ENCODE measurements at places on chromosomes 13 and 19.

DNA sequence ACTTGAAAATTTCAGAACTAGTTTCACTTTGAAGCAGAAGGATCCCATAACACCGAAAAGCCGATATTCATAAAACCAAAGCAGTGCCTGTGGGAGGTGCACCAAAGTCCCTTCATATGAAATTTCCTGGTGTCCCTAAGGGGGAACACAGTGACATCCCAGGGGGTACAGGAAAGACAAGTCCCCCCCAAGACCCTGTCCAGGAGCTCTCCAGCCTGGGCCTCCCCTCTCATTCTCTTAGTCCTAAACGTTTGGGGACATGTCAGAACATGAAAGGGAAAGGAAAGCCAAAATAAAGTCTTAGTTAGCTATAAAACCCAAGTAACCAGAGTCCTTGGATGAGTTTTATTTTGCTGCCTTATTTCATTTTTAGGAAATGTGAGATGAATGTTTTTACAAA is 56.6 kb downstream of the MRPL57 start:
- DNase-seq, result no peak

DNA sequence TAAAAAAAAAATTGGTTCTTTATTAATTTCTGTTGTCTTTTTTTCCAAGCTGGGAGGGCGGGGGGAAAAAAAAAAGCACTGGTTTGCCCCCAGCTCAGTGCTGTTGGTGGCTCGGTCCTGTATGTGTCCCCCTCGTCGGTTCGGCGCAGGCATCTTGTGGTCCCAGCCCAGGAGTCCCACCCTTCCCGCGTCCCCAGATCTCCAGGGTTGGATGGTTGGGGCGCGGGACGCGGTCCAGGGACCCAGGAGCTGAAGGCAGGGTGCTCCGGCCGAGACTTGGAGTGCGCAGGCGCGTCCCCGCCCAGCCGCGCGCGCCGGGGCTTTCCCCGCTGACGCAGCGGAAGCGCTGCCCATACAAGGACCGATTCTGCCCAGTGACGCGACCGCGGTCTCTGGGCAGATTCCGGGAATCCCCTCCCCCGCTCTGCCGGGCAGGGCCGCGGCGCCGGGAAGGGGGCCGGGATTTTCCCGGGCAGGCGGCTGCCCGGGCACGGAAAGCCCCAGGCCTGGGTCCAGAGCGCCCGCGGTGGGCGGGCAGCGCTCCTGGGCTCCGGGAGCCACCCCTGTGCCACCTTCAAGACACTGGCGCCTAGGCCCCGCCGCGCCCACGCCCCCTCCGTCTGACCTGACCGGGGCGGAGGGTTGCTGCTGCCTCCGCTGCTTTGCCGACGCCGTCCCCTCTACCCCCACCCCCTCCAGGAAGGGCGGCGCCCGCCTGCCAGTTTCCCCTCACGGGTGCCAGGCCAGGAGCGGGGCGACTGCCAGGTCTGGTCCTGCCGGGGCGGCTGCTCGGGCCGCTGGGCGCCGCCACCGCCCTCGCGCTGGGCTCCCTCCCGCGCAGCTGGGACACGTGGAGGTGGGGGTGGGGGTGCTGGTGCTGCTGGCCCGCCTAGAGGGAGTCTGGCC is 2.3 kb downstream of the JUNB start:
- peak; percentile 84 for DNase-seq

DNA sequence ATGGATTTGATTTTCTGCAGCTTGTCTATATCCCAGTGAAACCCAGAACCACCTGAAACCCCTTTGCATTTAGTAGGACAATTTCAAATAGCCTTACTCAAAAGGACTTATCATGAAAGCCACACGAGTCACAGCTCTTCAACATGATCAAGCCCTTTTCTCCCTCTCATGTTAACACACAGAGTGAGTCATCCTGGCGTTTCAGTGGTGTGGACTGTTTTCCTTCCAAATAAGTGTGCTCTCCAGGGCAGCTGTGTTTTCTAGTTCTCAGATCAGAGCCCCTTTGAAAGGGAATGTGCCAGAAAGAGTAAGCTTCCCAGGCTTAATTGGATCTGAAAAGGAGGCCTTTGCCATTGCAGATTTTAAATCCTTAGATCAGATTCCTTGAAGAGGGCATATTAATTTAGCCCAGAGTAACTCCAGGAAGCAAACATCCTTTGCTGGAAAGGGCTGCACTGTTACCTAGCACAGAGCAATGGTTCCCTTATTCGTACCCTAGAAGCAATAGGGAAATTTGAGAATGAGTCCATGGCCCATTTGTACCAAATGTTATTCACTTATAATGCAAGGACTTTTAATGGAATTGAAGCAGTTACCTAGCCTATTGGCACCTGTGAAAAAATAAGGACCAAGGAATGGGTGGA is 51.3 kb downstream of the ERICH6B start:
- no peak for DNase-seq

- DNase-seq, result no peak
Measured at GRCh38 chr13:41383386-41383785, 72.3 kb downstream of the NAA16 start.

GRCh38 chr13:43676320-43676719 is 110.5 kb downstream of the ENOX1 start:
- DNase-seq, result no peak

- DNase-seq, result no peak
Measured at GRCh38 chr13:96229356-96229755, 139.4 kb downstream of the HS6ST3 start.

DNA sequence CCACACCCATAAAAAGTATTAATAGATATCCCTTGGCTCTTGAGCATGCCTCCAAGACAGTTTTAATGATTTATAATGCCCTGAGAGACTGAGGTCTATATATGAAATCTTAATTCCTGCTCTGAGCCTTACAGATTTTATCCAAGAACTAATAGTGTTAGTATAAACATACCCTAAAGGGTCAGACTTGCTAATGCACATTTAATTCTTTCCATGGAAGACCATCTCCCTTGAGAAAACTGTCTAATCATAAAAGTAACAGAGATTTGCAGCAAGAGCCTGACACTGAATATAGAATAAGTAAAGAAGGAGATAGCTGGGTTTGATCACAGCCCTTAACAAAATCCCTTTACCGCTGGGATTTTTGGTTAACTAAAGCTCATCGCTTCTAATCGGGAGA is 650.8 kb upstream of the KLF12 start:
- no peak for DNase-seq

GRCh38 chr13:37656247-37656940 is 57.8 kb upstream of the POSTN start:
- no peak for DNase-seq

GRCh38 chr13:35342440-35342839 is 134.0 kb downstream of the MAB21L1 start:
- DNase-seq, result no peak

- no peak for DNase-seq
Measured at GRCh38 chr13:73075546-73075945, 16.7 kb downstream of the KLF5 start.

- no peak for DNase-seq
Measured at GRCh38 chr19:53147645-53148044, 11.2 kb downstream of the ZNF347 start.

DNA sequence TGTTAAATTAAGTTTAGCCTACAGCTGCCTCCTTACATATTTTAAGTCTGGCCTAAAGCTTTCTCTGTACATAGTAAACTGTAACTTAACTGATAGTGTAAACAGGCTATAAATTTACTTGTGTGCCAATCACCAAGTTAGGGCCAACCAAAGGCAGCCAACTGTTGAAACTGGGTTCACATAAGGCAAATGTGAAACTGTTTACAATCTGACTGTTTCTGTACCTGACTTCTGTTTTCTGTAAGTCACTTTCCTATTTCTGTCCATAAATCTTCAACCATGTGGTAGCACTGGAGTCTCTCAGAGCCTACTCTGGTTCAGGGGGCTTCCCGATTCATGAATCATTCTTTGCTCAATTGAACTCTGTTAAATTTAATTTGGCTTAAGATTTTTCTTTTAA is 103.1 kb downstream of the RAP2A start:
- no peak for DNase-seq

DNA sequence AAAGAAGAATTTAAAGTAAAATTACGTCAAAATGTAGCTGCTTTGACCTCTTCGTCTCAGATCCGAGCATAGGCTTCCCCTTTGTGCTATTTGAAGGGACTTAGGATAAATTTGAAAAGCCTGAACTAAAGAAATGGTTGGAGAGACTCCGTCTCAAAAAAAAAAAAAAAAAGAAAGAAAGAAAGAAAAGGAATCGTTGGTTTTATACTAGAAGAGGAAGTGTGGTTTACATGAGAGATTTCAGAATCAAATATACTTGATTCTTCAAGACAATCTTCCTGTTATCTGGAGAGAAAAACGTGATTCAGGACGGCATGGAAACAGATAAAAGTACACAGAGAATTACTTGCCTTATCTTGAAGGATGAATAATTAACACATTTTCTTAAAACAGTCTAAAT is 474 bp upstream of the ZNF780B start:
- DNase-seq, result no peak

DNA sequence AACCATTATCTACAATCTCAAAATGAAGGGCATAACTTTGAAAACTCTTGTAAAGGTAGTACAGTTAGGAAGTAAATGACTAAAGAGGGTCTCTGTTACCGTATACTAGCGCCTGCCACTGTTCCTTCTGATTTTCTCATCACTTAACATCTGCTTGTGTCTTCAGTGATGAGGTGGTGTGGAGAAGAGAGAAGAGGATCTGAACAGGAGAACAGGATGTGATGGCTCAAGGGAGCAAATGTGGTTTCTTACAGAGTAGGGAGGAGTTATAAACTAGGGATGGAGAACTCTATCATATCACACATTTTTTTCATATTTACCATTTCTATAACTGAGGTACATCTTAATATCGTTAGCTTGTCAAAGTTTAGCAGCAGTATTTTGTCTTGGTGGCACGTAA is 1.1 kb downstream of the KCTD4 start:
- no peak for DNase-seq

- DNase-seq, result no peak
Measured at GRCh38 chr13:99269627-99270241, 11.6 kb upstream of the GPR18 start.

GRCh38 chr13:48194379-48194754 is 38.6 kb upstream of the ITM2B start:
- no peak for DNase-seq

DNA sequence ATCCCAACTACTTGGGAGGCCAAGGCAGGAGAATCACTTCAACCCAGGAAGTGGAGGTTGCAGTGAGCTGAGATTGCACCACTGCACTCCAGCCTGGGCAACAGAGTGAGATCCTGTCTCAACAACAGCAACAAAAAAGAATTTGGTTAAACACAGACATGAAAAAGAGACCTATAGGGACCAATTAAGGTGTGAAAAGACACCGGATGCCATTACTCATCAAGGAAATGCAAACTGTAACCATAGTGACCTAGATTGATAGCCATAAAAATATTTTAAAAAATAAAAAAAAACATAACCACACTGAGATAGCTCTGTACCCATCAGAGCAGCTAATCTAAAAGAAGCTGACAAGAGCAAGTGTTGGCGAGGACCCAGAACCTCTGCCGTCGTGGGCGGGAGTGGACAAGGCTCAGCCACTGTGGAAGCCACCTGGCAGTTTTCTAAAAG is 37.1 kb upstream of the ISYNA1 start:
- no peak for DNase-seq

- DNase-seq, result no peak
Measured at GRCh38 chr13:55106509-55106908, 2034.2 kb upstream of the PRR20A start.

- no peak for DNase-seq
Measured at GRCh38 chr19:46533078-46533620, 37.5 kb upstream of the PNMA8B start.

DNA sequence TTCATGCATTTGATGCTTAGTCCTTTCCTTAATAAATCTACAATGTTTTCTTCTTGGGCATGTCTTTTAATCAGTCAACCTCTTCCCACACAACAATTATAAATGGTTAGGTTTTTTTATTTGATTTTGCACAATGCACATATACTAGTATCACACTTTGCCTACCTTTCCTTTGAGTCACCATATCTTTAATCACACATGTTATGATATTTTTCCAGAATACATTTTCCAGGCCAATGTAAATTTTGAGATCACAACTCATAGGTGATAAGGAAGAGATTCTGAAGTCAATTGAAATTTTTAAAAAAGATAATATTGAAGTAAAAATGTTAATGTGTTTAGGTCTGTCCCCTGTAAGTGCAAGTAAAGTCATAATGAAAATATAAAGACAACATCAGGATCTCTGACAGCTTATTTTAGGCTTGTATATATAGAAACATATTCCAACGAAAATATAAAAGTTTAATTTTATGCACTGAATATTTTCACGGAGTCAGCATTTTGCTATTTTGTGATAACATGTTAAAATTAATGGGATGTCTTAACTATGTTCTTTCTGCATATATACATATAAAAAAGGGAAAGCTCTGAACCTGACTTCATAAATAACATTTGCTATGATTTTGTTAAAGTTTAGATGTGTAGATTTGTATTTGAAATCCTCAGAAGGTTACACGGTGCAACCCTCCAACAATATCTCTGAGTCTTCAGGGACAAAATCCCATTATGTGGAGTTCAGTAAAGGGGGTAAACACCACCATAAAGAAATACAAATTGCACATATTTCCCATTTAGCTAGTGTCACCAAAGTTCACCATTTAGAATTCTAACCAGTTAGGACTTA is 351.9 kb downstream of the DACH1 start:
- DNase-seq, result no peak

GRCh38 chr19:18893587-18894253 is 2.2 kb downstream of the CERS1 start:
- no peak for DNase-seq

DNA sequence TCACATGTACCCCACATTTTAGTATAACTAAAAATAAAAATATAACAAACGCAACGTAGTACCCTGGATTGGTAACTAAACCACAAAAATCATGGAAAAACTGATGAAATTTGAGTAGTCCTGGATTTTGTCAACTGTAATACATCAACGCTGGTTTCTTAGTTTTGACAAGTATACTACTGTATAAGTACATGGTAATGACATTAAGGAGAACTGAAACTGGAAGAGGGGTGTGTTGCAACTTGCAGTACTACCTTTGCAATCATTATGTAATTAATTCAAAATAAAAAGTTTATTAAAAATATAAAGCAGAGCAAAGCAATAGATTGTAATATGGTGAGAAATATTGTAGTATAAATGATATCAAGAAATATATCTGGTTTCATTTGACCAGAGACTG is 1158.0 kb upstream of the SPRY2 start:
- no peak for DNase-seq

DNA sequence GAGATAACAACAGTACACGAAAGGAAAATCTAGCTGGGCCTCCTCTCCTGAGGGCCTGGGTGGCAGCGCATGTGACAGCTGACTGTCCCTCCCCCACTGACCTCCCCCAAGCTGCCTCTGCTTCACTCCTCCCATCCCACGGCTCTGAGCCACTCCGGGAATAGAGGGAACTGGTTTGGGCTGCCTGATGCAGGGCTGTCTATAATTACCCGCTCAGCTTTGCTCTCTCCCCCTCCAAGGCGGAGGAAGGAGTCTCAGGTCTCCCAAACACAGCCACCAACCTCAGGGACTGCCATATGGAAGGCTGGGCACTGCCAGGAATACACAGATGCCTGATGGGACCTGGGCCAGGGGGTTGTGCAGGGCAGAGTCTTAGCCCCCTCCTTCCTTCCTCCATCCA is 7.9 kb downstream of the NAPA start:
- DNase-seq, result peak; percentile 38

DNA sequence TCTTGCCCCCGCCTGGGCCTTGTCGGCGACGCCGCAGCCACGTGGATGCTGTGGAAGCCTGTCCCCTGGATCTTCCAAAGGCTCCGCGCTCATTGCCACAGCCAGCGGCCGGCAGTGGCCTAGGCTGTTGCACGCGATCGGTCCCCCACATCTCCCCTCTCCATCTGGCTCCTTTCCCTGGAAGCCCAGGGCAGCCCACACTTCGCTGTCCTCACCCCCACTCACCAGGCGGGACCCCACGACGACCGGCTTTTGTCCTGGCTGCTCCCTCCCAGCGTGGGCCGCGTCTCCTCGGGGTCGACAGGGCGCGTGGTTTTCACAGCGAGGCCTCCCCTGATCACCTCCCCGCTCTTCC is 605 bp upstream of the TEX30 start:
- no peak for DNase-seq

Data from caudate nucleus (tissue), 63 donors.